G401 (cell line): ENCODE measurements at places on chromosomes 7 and 10.

GRCh38 chr7:136998495-136998894, 130.0 kb downstream of the CHRM2 start:
- DNase-seq = no peak

DNA sequence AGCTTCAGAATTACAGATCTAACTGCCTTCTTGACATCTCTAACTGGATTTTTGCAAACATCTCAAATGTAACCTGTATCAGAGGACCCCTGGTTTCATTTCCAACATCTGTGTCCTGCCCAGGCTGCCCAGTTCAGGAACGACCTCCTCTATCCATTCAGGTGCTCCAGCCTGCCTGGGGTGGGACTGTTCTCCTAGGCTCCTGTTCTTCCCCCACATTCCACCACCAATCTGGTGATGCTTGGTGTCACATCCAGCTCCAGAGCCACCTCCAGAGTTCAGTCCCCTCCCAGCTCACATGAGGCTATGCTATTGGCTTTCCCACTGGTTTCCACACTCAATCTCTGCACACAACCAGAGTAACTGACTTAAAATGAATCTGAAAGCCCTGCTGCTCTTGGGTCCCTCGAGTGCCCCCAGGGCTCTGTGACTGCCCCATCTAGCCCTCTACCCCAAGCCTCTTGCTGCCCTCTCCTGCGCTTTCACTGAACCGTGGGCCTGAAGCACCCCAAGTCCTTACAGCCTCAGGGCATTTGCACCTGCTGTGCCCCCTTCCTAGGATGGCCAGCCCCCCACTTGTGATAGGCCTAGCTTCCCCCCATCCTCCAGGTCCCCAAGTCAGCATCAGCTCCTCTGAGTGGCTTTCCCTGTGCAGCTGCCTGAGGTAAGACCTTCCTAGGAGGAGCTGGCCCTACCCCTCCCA, 46.1 kb downstream of the PPIF start:
- DNase-seq = no peak

- no peak for DNase-seq
These were observed 639 bp downstream of the DYDC2 start for GRCh38 chr10:80356989-80357850.

DNA sequence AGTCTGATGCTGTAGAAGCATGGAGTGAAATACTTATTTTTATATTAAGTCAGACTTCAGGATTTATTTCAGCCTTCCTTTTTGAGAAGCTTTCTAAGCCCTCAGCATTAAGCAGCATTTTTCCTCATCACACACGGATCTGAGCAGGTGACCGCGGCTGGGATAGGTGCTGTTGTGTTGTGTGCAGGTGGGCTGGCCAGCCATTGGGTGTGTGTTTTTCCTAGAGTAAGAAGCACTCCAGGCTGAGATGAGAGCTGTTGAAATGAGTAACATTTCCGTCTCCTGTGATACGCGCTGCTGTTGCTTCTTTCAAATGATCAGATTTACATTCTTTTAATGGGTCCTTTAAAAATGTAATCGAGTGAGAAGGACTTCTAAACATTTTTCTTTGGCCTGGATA, 63.9 kb downstream of the INSYN2A start:
- DNase-seq = no peak

DNA sequence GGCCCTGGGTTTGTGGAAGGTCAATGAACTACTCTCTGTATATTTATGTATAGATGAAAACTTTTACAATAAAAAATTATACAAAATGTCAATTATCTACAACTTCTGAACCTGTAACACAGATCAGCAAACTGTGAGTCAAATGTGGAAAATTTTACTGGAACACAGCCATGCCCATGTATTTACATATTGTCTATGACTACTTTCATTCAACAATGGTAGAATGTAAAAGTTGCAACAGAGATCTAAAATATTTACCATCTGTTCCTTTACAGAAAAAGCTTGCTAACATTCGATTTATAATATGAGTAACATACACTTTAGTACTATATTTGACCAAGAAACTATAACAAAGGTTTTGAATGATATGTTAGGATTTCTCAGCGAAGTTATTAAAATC, 481.6 kb downstream of the PARD3 start:
- no peak for DNase-seq

DNA sequence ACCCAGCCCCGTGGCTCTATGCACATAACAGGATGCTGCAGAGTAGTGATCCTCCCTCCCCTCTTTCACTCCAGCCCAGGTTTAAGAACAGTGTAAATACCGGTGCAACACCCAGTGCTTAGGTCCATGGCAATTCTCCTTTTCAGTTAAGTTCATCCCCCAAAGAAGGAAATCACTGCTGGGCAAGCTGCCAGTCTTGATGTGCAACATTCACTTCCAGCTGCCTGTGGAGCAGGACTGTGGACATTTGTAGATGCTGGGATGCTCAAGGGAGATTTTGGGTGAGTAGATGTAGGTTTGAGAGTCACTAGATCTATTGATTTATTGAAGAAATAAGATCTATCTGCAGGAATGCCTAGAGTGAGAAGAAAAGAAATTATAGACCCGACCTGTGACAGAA, 294.3 kb upstream of the KIAA1217 start:
- no peak for DNase-seq

- no peak for DNase-seq
These were observed 131.6 kb downstream of the ACTR3B start for GRCh38 chr7:152891160-152891621.

GRCh38 chr10:108982159-108982558, 941.2 kb downstream of the XPNPEP1 start:
- DNase-seq = no peak

DNA sequence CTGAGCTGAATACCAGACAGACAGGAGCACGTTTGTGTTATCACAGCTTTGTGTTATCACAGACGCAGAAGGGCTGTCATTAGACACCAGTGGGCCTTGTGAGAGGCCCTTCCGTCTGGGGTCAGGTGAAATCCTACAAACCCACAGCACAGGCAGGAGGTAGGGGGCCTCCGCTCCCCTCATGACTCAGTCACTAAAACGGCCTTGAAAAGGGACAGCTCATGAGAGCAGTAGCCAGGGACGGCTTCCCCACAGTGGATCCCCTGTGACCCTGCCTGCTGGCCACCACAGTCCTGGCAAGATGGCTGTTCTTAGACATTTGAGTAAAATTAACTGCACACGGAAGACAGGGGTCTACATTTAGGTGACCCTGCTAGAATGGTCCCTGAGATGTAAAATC, 215.8 kb upstream of the PPP2R2D start:
- no peak for DNase-seq

GRCh38 chr7:129167817-129168216, 20.6 kb upstream of the SMO start:
- peak; percentile 66 for DNase-seq

DNA sequence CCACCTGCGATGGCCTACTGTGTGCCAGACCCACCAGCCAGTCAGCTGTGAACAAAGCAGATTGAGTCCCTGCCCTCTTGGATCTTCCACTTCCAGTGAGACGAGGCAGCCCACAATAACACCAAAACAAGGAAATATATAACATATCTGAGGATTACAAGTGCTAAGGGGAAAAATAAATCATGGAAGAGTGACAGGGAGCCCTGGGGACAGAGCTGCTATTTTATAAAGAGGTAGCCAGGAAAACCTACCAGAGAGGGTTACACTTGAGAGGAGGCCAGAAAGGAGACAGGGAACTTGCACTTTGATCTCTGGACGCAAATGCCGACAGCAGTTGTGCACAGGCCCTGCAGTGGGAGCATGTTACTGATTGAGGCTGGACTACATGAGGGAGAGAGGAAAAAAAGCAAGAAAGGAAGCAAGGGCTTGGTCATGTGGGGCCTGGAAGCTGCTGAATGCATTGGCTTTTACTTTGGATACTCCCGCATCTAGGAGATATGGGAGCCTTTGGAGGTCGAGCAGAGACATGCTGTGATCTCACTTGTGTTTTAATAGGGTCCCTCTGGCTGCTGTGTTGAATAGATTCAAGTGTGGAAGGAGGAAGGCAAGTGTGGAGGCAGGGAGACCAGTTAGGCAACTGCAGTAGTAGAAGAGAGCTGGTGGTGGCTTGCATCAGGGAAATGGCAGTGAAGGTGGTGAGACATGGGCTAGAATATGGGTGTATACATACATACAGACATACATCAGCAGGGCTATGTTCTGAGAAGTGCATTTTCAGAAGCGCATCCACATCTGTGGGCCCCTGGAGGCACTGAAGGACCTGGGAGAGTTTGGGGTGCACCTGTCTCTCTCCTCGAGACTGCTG, 26.2 kb downstream of the MINDY4 start:
- DNase-seq = no peak

- DNase-seq = no peak
These were observed 975.8 kb upstream of the AUTS2 start for GRCh38 chr7:68622500-68622899.

GRCh38 chr7:126079581-126079980, 1150.0 kb upstream of the POT1 start:
- no peak for DNase-seq

DNA sequence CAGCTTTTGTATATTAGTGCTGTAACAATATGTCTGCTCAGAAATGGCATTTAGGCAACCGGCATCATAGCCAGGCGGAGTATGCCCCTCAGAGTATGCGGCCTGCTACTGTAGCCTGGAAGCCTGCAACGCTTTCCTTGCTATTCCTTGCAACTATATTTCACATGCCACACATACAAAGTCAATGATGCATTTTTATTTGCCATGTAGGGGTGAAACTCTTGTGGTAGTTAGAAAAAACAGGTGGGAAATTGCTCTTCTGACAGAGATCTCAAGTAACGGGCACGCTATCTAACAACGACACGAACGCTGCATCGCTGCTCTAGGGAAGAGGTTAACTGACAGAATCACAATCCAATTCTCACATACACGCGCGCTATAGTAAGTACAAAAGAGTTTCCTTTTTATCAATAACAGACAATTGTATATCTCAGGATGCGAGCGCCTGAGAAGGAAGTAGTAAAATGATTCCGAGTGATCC, 5.9 kb downstream of the EBF3 start:
- DNase-seq = no peak

GRCh38 chr7:122329145-122329802, 24.7 kb upstream of the FEZF1 start:
- no peak for DNase-seq

GRCh38 chr7:55472928-55473725, 99.2 kb downstream of the VOPP1 start:
- no peak for DNase-seq

GRCh38 chr10:49119746-49120145, 4.4 kb upstream of the VSTM4 start:
- no peak for DNase-seq

- DNase-seq = no peak
These were observed 84.5 kb downstream of the FZD1 start for GRCh38 chr7:91348711-91349110.

GRCh38 chr7:18352339-18353255, 143.0 kb upstream of the HDAC9 start:
- peak; percentile 73 for DNase-seq

DNA sequence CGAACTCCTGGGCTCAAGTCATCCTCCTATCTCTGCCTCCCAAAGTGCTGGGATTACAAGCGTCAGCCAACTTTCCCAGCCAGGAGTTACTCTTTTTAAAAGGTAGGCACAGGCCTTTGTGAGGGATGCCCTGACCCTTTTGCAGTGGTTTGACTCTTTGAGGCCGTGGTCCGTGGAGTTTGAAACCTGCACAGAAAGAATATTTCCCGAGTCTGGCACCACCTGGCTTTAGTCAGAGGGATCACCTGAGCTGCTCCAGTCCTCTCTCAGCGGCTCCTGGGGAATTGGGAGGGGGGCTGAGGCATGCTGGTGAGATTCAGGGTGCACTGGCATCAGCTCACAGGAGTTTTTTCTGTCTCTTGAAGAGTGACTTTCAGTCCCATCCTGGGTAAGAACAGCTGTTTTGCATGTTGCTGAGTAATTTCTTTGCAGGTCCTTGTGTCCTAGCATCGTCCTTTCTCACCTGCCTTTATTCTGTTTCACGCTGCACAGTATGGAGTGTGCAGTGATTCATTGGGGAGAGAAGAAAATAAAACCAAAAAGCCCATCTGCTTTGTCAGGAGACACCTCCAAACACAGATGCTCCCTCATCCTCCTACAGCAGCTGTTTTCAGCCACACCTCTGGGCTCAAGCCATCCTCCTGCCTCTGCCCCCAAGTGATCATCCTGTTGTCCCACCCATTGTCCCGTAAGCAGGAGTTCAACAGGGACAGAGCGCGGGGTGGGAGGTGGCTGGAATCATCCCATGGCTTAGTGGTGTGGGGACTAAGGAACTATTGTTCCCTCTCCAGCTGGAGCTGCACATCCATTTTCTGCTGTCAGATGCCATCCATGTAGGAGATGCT, 284.7 kb downstream of the CAMK1D start:
- no peak for DNase-seq
